Left renal pelvis (tissue), 4 donors: ENCODE measurements at places on chromosomes 2 and 18. TPM values are rescaled to one million over a fixed set of nuclear protein-coding genes. Genes with fewer than 3 reads are reported as not detected.

TBR1 gene
- polyA plus RNA-seq, result 0.03 TPM

GAD1 gene
- polyA plus RNA-seq, result 0.66 TPM

KIF5C gene
- 4.6 TPM for polyA plus RNA-seq

IL36RN gene
- polyA plus RNA-seq, result not detected

LONRF2 gene
- 4.0 TPM for polyA plus RNA-seq

DNA sequence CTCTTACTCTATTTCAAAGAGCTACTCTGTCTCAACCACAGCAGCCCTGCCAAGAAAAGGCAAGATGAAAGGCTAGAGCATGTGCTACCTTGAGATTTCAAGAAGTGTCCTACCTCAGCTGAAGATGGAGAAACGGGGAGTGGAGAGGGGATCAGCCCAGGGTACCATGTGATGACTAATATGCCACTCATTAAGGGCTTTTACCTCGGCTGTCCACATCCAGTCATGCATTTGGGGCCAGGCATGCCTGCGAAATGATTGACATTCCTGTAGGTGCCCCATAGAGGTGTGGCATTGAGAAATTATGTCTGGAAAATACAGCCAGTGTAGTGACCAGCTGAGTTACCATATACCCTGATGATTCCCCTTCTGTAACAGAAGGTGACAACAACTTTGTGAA lies 96.1 kb downstream of the NRP2 start:
- no peak for DNase-seq

DNA sequence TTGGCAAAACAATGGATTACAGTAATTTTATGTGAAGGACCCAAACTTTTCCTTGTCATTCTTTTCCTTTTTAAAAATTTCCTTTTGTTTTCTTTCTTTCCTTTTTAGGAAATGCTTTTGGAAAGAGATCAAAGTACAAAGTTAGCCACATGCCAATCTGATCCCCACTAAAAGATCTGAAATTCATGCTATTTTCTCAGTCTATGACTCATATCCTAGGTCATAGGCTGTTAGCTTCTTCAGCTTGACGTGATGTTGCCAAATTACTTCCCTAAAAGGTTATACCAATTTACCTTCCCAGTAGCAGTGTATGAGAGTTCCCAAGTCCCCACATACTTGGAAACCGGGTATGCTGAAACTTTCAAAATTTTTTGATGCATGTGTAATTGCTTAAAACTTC lies 355.3 kb downstream of the INSIG2 start:
- no peak for DNase-seq

GRCh38 chr2:143347271-143347695 lies 218.1 kb downstream of the ARHGAP15 start:
- DNase-seq, result no peak

- DNase-seq, result no peak
Measured at GRCh38 chr18:76467371-76468190, 27.5 kb downstream of the ZNF516 start.
